ENCODE measurements at places on chromosomes 6 and 20. TPM values are rescaled to one million over a fixed set of nuclear protein-coding genes. Genes with fewer than 3 reads are reported as not detected.

Gene MOCS1
- total RNA-seq: 0.37 TPM

Gene FAXC
- total RNA-seq: 0.37 TPM

Gene GPSM3
- total RNA-seq: 265 TPM

Gene NFATC2
- 87.5 TPM for total RNA-seq

Gene LIN28B
- total RNA-seq: not detected

Gene RPP21
- 41.1 TPM for total RNA-seq

Gene GNRH2
- total RNA-seq: 1.3 TPM

Gene TP53TG5
- not detected for total RNA-seq

Gene LGSN
- not detected for total RNA-seq

Gene ROMO1
- 86.0 TPM for total RNA-seq

Gene GATA5
- not detected for total RNA-seq

Gene SLC26A8
- not detected for total RNA-seq

Gene PACRG
- total RNA-seq: not detected

Gene MACROD2
- not detected for total RNA-seq

Gene SRPK1
- 93.4 TPM for total RNA-seq

Gene FAM83B
- total RNA-seq: not detected

Gene VPS52
- 64.0 TPM for total RNA-seq

Gene EPPIN
- total RNA-seq: not detected

Gene SFT2D1
- 52.5 TPM for total RNA-seq

Gene ECT2L
- not detected for total RNA-seq

Gene ZNF311
- 0.66 TPM for total RNA-seq

Gene TXLNB
- 0.42 TPM for total RNA-seq

Gene PACSIN1
- total RNA-seq: 1.3 TPM

Gene MRAP2
- total RNA-seq: not detected

Gene PLEKHG1
- 1.2 TPM for total RNA-seq

Gene FOXS1
- not detected for total RNA-seq

Gene MOXD1
- 0.39 TPM for total RNA-seq

Gene THBD
- not detected for total RNA-seq

Gene MYLIP
- 20.2 TPM for total RNA-seq

Gene ANGPT4
- not detected for total RNA-seq

Gene DDRGK1
- 55.2 TPM for total RNA-seq

Gene TMC2
- not detected for total RNA-seq

Gene TAF4
- 28.4 TPM for total RNA-seq

Gene MYL9
- 0.46 TPM for total RNA-seq

Gene MYCT1
- total RNA-seq: not detected

Gene ADGRG6
- total RNA-seq: not detected

Gene RNF182
- not detected for total RNA-seq

Gene SYNDIG1
- not detected for total RNA-seq

Gene MUC21
- not detected for total RNA-seq

Gene GINM1
- total RNA-seq: 18.0 TPM

Gene IMPG1
- not detected for total RNA-seq

Gene NOL4L
- 27.9 TPM for total RNA-seq

All from T-helper 1 cell treated with Interleukin-12 subunit alpha and Interleukin-12 subunit beta and Interleukin-4 antibody, amounts not matched to agents 30 ng/mL and 1 ng/mL, for 36 hours (primary cell).